T-helper 2 cell (primary cell): ENCODE measurements at places on chromosomes 5 and 9.

GRCh38 chr5:115577741-115578140, 24.5 kb downstream of the TICAM2 start:
- no peak for DNase-seq

GRCh38 chr5:170314541-170315095, 17.0 kb upstream of the LCP2 start:
- DNase-seq, result no peak

DNA sequence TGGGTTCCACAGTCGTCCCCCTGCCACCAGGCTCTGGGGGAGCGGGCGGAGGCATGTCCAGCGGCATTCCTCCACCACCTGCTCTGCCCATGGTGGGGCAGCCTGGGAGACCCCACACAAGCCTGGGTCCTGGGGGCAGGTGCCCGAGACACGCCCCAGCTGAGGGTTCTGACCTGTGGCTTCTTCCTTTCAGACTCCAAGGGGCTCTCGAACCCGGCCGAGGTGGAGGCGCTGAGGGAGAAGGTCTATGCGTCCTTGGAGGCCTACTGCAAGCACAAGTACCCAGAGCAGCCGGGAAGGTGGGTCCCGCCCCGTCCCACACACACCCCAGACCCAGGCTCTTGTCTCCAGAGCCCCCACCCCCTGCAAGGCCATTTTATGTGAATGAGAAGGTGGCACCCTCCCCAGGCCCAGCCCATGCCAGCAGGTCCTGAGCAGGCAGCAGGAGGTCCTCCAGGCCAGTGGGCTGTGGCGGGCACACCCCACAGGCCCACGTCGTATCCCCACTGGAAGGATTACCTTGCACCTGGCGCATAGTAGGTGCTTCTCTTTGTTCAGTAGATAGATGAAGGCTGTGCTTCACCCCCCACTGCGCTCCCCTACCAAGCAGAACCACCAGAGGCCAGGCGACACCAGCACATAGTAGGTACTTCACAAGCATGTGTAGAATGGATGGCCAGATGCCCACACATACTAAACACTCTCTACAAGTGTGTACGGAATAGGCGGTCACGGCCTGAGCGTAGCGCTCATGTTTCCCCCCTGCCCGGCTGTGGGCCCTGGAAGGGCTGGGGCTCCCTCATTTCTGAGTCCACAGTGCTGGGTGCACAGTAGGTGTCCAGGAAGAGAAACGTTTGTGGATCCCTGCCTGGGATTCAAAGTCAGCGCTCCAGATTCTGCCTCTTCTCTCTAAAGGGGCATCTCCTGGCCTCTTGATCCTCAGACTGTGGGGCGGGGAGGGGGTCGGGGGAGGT, 107.9 kb downstream of the RXRA start:
- DNase-seq, result no peak

DNA sequence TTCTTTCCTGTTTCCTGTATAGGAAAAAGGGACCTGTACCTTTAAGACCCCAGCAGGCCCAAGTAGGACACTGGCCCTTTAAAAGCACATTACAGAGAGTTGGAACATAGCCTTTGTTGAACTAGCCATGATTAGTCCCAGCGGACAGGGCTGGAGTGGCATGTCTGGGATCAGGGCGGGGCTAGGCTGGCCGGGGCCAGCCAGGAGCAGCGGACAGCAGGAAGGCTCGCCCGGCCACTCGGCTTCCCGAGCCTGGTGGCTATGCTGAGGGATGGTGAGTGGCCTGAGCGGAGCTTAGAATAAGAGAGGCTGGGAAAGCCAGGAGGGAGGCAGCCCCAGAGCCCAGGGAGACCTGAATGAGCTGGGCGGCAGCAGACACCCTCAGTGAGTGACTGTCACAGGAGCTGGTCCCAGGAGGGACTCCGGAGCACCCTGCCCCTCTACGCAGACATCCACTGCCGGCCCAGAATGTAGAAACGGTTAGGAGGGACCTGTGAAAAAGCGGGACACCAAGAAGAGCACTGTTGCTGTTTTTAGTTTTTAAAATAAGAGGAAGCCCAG, 92.1 kb downstream of the DAB2IP start:
- no peak for DNase-seq
